Stomach (tissue), 19 donors: ENCODE measurements at places on chromosomes 2 and 18. TPM values are rescaled to one million over a fixed set of nuclear protein-coding genes. Genes with fewer than 3 reads are reported as not detected.

- DNase-seq, result no peak
These were observed 187.8 kb downstream of the KCNJ3 start for GRCh38 chr2:154886316-154886715.

GRCh38 chr2:101341901-101342624 is 33.6 kb upstream of the RNF149 start:
- DNase-seq, result peak; percentile 84

The FAP gene
- total RNA-seq, result 14.9 TPM

The AP1S3 gene
- not detected for total RNA-seq

DNA sequence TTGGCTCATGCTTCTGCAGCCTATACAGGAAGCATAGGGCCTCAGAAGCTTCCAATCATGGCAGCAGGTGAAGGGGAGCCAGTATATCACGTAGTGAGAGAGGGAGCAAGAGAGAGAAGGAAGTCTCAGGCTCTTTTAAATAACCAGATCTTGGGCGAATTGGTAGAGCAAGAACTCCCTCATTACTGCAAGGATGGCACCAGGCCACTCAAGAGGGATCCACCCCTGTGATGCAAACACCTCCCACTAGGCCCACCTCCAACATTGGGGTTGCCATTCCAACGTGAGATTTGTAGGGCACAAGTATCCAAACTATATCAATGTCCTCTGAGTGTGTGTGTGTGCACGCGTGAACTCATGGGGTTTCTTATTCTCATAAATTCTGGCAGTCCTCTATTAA is 37.6 kb upstream of the RMP24 start:
- no peak for DNase-seq
